Skin of body (tissue), 3 donors: ENCODE measurements at places on chromosomes 1 and 21. TPM values are rescaled to one million over a fixed set of nuclear protein-coding genes. Genes with fewer than 3 reads are reported as not detected.

Gene MATN1
- 1.4 TPM for total RNA-seq

Gene S100A14
- total RNA-seq: 141 TPM

Gene C1orf87
- total RNA-seq: 0.20 TPM

Gene FOXO6
- 4.1 TPM for total RNA-seq

DNA sequence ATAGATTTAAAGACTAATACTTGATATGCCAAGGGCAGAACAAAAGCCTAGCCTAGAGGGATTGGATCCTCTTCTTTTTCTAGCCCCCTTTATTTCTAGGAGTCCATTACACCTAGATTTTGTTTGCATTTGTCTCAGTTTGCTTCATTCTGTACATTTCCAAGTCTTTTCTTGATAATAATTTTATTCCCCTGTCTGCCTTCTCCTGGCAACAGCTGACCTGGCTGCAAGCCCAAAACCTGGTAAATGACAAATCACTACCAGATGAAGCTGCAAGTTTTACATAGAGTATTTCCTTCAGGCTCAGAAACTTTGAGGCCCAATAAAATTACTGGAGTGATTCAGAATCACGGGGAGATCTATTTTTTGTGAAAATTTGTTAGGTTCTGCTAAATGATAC, 36.5 kb upstream of the LHX8 start:
- no peak for DNase-seq

DNA sequence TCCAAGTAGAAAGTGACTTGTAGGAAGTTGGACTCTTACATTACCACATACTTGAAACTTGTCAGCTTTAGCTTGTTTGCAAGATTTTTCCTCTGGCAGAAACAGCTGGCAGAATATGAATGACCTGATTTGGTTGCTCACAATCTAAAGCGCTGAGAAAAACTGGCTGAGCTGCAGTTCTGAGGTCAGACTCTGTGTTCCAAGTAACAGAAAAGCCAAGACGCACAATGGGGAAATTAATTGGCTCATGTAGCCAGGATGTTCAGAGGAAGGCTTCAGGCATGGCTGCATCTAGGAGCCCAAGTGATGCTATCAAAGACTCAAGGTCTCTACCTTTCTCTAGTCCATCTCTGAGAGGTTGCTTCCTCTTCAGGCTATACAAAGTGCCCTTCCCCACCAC, 27.0 kb downstream of the ALPL start:
- peak; percentile 62 for DNase-seq

DNA sequence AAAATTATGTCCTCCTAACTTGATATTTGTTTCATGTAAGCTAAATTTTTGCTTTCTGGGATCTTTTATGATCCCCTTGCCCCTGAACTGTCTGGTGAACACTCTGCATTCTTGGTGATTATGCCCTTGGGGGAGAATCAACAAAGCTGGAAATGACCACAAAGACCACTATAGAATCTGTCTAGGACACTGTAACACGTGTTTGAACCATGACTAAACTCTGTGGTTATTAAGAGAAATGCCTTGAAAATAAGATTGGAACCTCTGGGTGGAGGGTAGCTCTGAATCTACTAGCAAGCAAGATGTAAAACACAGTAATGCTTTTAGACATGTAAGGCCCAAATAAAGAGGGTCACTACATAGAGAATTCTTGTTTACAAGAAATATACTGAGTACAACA, 237.5 kb downstream of the HMCN1 start:
- DNase-seq: no peak

- no peak for DNase-seq
Observed at GRCh38 chr1:229412056-229412455, 21.8 kb downstream of the ACTA1 start.
